ENCODE measurements at places on chromosomes 11 and 22. TPM values are rescaled to one million over a fixed set of nuclear protein-coding genes. Genes with fewer than 3 reads are reported as not detected.
A peak's percentile ranks its signal among the peaks of the same experiment; 100 is the strongest.

DNA sequence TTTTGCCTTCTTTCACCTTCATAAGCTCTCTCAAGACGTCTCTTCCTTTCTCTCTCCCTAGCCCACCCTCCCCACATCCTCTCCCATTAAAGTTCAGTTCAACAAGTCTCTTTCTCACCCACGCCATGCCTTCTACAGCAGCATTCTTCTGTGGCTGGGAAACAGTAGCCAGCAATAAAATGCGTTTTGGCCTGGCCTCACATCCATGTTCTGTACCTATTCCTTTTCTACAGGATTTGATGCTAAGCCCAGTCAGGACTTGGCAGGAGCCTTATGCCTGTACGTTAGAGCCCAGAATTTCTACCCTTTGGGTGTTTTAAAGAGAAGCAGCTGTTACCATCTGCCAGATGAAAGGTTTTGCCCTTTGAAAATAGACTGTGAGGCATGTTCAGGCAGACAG is 7.1 kb upstream of the CD44 start:
- DNase-seq = no peak

The P2RX3 gene
- not detected for total RNA-seq

GRCh38 chr11:87185228-87185627 is 147.5 kb downstream of the TMEM135 start:
- no peak for DNase-seq

- no peak for DNase-seq
These were observed 27.5 kb downstream of the ZBTB16 start for GRCh38 chr11:114087025-114087424.

- no peak for DNase-seq
These were observed 57.2 kb upstream of the ALDH3B2 start for GRCh38 chr11:67731583-67731982.

GRCh38 chr11:114556135-114556534 is 3.5 kb downstream of the NXPE1 start:
- no peak for DNase-seq

DNA sequence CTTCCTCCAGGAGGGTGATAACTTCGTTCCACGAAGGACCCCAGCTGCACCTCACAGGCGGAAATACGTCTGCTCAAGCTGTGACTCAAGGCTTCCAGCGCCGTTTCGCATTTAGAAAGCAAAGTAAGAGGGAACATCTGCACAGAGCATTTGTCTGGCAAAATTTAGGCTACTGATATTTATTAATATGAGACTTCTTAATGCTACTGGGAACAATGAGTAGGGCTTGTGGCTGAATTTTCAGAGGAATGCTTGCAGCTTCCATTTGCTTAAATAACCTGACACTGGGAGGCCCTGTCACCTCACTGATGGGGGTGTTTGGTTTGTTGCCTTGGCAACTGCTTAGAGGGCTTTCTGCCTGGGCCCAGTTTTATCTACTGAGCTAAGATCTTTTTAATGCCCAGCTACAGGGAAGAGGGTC is 14.7 kb upstream of the ST14 start:
- DNase-seq = no peak

GRCh38 chr22:45493286-45493771 is 9.4 kb upstream of the FBLN1 start:
- peak; percentile 75 for DNase-seq

DNA sequence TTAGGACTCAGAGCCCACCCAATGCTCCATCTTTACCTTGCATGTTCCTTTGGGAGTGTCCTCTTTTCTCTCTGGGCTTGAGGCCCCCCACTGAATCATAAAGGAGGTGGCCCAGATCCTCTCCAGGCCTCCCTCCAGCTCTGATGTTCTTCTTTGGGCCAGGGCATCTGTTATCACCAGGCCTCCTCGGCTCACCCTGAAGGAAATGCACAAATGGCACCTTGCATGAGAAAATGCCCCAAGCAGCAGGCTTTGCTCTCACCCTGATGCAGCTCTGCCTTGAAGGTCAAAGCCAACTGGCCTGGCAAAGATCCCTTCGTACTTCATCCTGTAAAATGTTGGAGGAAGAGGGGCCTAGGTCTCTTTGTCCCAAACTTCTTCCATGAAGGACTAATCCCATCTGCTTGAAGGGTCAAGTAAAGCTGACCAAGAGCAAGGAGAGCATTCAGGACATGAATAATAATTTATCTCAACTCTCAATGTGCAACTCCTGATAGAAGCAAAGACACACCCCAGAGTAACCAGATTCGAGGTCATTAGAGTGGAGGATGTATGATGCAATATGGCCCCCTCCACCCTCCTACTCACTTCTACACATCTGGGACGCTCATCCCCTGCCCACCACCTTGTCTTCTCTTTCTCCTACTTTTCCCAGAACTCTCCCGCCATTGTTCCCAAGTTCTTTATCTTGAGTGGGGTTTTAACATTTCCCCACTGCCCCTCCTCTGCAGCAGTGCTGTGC is 9.5 kb downstream of the APOL6 start:
- no peak for DNase-seq

DNA sequence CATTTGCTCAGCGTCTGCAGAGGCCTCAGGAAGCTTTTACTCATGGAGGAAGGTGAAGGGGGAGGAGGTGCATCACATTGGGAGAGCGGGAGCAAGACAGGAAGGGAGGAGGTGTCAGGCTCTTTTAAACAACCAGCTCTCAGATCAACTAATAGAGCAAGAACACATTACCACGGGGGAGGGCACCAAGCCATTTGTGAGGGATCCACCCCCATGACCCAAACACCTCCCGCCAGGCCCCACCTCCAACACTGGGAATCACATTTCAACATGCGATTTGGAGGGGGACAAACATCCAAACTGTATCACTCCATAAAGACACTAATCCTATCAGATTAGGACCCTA is 18.9 kb upstream of the THY1 start:
- no peak for DNase-seq

DNA sequence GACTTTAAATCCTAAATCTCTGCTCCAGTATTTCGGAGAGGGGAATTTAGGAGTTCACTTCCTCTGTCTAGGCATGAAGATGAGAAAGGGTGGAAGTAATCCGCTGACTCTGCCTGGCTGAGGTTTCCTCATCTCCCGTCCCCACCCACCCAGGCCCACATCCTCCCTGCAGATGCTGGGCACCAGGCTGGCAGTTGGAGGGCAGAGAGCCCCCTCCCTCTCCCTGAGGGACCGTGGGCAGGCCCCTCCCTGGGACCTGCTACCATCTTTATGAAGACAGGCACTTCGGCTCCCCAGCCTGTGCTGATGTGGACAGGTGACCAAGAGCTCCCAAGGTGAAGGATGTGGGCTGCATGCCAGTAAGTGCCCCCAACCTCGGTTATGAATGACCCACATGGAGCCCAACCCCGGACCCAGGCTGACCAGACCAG is 6.7 kb downstream of the CASTOR1 start:
- no peak for DNase-seq

GRCh38 chr11:134339756-134340155 is 8.0 kb downstream of the GLB1L2 start:
- DNase-seq = no peak

DNA sequence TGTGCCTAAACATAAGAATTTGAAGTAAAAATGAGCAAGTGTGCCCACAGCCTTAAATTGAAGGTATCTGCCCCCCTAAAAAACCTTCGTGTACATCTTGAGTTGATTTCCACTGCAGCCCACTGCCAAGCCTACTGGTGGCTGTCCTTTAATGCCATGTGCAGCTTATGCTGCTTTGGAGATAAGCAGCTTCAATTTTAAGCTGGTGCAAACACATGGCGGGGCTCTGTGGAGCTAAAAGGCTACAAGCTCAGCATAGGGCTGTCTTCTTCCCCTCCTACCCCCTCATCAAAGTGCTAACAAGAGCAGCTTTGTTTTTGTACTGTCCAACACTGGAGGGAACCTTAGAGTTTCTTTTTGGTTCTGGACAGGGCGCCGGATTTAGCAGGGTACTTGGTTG is 128.5 kb upstream of the LMO1 start:
- no peak for DNase-seq

- DNase-seq = no peak
These were observed 581.0 kb upstream of the CHORDC1 start for GRCh38 chr11:90803831-90804230.

GRCh38 chr11:106708348-106708747 is 309.9 kb downstream of the GUCY1A2 start:
- DNase-seq = no peak

The RASD2 gene
- 3.7 TPM for total RNA-seq

- DNase-seq = peak; percentile 98
These were observed 32.1 kb downstream of the UQCR10 start for GRCh38 chr22:29799217-29799680.

The NXPE2 gene
- not detected for total RNA-seq

DNA sequence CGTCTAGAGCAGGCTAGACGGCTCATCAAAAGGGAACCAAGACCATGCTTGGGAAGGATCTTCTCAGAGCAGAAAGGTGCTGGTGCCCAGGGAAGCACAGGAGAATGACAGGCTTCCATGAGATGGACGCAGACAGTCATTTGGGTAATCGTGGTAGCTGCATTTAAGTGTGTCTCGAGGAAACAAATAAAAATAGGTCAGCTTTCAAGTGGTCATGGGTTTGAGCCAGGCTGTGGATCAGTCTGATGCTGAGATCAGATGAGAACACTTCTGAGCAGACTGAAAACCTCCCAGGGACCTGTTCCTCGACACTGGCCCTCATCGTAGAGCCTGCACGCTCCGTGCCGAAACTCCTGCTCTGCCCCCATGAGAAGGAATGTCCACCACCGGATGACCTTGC is 4.7 kb downstream of the CARS1 start:
- DNase-seq = no peak

The SLC22A24 gene
- total RNA-seq = not detected

DNA sequence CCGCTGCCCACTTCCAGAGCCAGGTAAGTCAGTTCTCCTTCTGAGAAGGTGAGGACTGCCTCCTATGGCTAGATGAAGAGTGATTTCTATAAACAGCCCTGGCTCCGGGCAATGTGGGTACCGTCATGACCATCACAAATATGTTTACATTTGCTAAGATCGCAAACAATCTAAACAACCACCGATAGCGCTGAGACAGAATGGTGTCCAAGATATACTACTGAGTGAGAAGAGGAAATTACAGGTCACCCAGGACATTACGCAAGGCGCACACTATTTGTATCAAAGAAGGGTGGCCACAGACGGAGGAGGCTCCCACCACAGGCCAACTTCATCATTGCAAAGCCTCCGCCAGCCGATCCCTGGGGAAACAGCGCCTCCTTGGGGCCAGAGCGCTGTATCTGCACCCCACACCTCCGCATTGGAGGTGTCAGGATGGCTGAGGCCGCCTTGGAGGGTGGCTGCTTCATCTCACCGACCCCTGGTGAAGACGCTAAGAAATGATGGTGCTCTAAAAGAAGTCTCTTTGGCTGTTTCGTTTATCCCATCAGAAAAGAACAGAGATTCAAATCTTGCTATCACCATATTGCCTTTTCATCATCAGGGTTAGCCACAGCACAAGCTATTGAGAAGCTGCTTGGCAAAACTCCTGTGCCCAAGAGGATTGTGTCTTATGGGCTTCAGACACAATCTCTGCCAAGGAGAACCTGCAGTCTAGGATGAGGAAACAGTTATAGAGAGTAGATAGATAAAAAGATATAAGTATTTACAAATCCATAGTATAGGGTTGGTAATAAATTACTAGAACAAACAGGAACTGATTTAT is 12.3 kb upstream of the ASRGL1 start:
- DNase-seq = peak; percentile 53

- no peak for DNase-seq
These were observed 46.3 kb downstream of the ACAT1 start for GRCh38 chr11:108167624-108168023.

GRCh38 chr11:120520091-120520822 is 8.7 kb downstream of the GRIK4 start:
- no peak for DNase-seq

DNA sequence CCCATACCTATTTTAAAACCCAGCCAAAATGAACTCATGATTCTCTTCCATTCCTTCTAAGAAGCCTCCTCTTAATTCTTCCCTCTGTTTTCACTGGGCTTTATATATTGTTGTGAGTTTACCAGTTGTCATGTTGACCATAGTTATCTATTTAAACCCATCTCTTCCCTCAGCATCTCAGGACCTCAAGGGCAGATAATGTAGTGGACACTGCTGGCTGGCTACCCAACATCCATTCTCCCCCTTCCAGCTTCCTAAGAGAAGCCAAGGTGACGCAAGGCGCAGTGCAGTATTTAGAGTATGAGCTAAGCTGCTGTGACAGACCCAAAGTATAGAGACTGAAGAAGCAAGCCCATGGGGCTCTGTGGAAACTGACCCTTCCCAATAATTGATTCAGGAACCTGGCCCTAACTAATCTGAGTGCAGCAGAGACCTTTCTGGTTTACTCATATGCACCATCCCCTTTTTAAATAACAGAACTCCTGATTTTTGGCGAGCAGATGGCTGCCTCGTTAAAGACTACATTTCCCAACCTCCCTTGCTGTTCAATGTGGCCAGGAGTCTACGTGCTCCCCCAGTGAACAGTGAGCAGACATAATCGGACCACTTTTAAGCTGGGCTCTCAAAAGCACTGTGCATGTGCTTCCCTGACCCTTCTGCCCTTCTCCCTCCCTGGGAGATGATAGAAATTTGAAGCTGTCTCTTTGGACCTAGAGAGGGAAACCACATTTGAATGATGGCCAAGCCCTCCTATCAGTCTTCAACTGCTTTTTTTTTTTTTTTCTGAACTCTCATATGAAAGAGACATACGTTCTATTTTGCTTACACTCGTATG is 28.1 kb upstream of the CREB3L1 start:
- DNase-seq = peak; percentile 31

DNA sequence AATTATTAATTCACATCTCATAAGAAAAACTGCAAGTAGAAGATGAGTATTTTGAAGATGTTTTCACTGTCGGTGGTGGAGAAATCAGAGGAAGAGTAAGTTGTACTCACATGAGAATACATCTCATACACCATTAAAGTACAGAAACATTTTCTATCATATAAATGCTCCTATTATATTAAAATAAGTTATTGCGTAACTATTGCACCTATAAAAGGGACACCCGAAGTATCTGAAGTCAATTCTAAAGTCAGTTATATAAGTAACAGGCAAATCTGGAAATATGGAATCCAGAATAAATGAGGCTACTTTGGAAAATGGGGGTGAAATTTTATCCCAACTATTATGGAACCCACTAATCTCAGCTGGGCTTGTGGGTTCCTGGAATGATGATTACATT is 103.3 kb downstream of the FAM76B start:
- no peak for DNase-seq

DNA sequence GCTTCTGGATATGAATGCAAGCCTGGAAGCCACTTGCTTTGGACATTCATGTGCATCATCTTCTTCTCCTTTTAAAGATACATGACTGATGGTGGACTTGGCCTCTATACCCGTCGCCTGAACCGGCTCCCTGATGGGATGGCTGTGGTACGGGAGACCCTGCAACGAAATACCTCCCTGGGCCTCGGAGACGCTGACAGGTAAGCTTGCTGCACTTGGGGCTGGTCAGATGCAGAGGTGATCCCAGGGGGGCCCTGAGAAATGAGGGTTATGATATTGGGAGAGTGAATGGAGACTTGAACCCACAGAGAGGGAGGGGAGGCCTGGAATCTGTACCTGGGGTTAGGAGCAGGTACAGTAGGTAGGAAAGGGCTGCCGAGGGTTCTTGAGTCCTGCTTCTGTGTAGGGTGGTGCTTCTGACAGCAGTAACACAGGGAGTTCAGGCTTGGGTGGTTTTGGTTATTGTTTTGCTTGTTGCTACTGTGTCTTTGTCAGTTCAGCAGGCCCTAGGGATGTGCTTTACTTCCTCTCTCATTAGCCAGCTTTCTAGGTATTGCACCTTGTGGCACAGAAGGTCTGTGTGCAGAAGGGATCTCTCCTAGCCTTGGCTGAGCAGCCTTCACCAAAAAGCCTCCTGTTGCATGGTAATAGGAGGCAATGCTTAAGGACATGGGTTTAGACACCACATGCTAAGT is 176.1 kb downstream of the DBX1 start:
- DNase-seq = no peak

The C11orf21 gene
- not detected for total RNA-seq
